ENCODE measurements at places on chromosomes 3 and 15.

DNA sequence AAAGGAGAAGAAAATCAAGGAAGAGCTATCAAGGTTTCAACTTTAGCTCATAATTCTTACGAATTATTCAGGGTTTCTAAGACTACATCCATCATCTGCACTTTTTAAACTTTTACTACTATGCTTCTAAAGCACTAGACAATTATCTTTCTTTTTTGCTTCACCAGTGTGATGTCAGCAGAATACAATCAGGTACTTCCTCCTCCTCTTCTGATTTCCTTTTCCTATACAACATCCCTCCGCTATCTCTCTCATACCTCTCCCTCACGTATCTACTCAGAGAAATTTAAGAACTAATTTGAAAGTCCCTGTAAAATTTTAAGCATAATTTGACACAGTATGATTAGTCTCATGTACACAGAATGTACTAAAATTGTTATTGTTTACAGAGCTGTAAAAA, 47.3 kb upstream of the USP50 start:
- no peak for DNase-seq

DNA sequence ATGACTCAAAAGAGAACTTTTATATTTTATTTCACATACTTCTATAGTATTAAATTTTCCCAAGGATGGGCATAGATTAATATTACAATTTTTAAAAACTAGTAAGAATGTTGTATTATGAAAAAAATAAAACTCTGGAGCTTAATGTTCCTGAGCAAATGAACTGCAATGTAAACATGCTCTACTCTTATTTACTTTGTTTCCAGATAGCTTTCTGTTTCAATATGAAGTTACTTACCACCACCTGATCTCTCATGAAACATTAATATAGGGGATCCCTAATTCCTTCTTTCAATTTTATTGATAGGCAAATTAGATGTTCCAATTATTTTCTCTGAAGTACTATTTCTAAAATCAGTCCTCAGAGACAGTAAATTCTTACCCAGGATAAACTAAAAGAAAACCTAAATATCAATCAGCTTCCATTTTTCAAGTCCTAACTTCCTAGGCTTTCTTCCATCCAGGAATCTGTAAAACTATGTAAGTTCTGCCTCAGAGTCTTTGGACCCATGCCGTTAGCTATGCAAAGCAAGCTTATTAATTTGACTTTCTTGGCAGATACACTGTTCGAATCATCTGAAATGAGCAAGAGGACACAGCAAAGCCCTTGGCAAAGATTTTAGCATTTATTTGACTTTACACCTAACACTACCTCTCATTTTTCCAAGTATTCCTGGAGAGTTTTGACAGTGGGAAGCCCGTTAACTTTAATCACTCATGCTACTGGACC, 93.2 kb downstream of the PLCH1 start:
- DNase-seq, result no peak

DNA sequence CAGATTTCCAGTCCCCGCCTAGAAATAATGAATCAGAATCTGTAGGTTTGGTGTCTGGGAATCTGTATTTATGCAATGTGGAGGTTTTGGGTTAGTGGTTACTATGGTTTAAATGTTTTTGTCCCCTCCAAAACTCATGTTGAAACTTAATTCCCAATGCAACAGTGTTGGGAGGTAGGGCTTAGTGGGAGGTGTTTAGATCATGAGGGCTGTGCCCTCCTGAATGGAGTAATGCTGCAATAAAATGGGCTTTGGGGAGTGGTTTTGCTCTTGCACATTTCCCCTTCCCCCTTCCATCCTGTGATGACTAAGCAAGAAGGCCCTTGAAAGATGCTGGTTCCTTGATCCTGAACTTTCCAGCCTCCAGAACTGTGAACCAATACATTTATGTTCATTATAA, 9.2 kb upstream of the RFC4 start:
- DNase-seq, result no peak

- DNase-seq, result peak; percentile 77
Measured at GRCh38 chr3:24773798-24774197, 279.1 kb upstream of the THRB start.

DNA sequence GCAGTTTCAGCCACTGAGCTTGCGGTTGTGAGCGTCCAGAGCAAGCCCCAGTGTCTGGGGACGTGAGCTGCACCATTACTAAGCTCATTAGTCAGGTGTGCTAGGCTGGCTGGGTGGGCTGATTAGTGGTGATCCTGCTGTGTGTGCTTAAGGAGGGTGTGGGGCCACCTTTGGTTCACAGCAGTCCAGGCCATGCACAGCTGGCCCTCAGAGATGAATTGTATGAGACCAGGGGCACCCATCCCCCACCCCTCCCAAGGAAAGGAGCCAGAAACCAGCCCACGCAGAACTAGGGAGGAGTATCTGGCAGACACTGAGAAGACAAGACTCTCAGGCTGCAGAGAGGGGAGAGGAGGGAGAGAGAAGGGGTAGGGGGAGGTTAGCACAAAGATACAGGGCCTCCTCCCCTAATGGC, 3.8 kb downstream of the TYRO3 start:
- no peak for DNase-seq

GRCh38 chr15:79442911-79443310, 10.8 kb downstream of the MINAR1 start:
- peak; percentile 27 for DNase-seq

GRCh38 chr3:134320749-134321148, 53.5 kb downstream of the AMOTL2 start:
- no peak for DNase-seq

GRCh38 chr3:10469441-10470119, 35.8 kb downstream of the ATP2B2 start:
- peak; percentile 31 for DNase-seq

GRCh38 chr3:141469720-141470119, 17.1 kb upstream of the RASA2 start:
- DNase-seq, result no peak

DNA sequence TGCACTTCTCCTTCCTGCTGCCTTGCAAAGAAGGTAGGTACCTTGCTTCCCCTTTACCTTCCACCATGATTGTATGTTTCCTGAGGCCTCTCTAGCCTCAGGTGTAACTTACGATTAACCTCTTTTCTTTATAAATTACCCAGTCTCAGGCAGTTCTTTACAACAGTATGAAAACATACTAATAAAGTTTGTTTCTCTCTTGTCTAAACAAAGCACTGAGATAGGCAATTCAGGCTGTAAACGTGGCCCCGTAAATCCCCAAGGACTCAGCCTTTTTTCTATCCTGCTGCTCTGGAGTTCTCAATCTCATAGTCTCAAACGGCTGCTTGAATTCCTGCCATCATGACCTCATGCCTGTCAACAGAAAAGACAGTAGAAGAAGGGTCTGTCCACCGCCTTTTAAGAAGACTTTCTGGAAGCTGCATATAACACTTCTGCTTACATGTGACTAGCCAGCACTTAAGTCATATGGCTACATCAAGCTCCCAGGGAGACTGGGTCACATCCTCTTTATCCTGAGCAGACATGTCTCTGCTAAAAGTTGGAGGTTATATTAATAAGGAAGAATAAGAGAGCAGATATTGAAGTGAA, 257.8 kb downstream of the EBLN2 start:
- no peak for DNase-seq

- DNase-seq, result no peak
Measured at GRCh38 chr15:71804226-71804625, 6.1 kb upstream of the NR2E3 start.

- DNase-seq, result no peak
Measured at GRCh38 chr15:67070150-67070549, 4.7 kb downstream of the SMAD3 start.

DNA sequence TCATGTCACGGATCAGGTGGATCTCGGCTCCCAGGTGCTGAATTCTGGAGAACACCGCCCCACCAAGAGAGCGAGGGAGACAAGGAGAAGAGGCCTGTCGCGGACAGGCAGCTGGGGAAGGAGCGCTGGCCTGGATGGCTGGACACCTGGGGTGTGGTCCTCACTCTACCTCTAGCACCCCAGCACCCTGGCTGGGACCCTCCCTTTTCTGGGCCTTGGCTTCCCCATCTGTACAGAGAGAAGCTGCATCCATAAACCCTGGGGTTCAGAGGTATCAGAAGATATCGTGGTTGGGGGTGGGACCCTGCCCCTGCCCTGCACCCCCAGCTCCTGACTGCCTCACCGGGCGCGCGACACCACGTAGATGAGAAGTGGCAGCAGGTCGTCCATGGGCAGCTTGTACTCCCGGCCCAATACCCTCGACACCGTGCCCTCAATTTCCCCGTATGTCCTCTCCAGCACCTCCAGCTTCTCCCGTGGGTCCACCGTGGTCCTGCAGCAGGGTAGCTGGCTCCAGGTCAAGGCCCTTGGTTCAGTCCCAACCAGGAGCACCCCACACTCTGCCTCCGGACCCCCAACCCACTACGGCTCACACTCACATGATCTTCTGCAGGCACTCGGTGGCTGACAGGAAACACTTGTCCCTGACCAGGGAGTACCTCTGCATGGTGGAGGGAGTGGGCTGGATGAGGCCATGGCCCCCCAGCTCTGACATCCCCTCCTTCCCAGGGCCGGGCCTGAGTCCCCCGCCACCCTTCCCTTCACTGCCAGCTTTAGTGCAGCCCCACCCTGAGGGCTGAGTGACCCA, 21.7 kb downstream of the ALS2CL start:
- peak; percentile 0 for DNase-seq

DNA sequence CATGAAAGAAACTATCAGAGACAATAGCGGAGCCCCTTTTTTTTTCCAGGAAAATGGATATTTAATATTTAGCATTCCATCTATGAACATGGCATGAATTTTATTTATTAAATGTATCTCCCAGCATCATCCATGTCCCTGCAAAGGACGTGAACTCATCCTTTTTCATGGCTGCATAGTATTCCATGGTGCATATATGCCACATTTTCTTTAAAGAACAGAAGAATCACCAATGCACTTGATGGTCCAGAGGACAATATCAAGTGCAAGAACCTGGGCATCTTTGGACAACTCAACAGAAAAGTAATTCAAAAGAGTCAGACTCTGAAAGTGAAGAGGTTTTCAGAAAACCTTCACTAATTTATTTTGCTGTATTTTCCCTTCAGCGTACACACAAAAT, 133.0 kb upstream of the SLC7A14 start:
- no peak for DNase-seq

DNA sequence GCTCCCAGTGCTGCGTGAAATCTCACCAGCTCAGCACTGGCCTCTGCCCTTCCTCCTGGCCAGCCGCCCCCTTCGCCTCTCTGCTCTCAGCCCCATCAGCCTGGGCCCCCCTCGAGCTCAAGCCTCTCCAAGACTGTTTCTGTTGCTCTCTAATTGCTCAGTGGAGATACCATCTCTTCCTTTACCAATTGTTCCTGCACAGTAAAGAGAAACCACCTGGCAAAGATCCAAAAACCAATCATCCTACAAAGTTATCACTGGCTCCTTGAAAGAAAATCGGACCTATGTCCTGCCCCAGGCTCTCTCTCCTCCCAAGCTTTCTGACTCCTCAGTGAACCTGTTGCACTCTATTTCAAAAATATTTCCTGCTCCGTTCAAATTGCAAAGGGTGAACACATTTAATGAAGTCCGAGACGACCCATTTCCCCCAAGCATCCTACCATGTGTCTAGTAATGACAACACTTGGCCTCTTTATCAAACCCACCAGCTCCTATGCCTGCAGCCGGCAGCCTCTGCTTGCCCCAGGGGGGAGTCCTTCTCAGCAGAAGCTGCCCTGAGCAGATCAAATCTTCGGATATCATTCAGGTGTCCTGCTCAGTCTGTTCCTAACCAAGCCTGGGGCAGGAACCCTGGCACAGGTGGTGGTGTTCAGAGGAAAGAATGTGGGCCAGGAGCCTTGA, 53.7 kb upstream of the FAM174B start:
- DNase-seq, result no peak

- no peak for DNase-seq
Measured at GRCh38 chr3:189703865-189704264, 72.7 kb downstream of the TP63 start.

- DNase-seq, result peak; percentile 27
Measured at GRCh38 chr3:17972959-17973906, 230.8 kb upstream of the TBC1D5 start.

- no peak for DNase-seq
Measured at GRCh38 chr3:15081960-15082664, 16.8 kb downstream of the RBSN start.

DNA sequence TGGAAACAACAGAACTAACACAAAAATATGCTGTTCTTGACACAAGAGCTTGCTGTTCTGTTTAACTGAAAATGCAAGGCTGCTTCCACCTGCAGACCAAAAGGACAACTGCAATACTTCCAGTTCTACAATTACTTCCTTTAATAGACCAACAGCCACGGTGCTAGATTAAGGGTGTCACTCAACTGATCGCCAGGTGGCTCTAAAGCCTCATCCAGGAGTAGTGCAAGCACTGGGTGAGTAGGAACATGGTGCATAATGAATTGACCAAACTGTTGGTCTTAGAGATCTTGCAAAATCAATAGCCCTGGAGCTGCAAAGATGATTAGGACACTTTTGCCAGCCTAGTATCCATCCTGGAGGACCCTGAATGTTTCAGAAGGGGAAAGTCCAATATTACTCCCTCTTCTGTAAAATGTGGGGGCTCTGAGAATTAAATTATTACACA, 3.6 kb upstream of the CLDN16 start:
- DNase-seq, result no peak

DNA sequence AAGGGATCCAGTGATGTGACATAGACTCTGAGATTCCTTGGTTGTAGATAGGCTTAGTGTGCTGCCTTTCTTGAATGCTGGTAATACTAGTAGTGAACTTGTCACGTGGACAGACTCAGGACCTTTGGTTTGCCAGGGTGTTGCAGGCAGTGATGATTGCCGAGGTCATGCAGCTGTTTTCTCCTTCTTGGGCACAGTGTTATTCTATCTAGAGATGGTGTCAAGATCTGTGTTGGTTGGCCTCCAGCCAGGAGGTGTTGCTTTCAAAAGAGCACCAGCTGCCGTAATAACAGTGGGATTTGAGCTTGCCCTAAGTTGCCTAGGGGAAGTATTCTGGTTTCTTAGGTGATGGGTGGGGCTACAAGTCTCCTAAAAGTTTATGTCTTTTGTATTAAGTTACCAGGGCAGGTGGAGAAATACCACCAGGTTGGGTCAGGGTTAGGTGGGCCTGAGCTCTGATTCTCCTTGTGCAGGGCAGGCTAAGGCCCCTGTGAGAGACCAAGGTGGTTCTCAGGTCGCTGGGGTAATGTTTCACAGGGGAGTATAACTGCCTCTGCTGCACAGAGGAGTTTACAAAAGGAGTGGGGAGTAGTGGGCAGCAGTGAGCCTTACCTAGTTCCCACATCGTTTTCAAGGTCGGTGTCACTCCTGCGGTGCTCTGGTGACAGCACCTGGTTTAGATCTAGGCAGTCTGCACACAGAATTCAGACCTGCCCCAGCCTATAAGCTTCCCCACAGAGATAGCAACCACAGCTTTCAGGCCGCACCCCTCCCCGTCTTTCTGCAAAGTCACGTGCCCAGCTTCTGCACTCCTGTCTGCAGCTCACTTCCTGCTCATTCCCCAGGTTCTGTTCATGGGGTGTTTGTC, 350.3 kb downstream of the DOCK3 start:
- no peak for DNase-seq

DNA sequence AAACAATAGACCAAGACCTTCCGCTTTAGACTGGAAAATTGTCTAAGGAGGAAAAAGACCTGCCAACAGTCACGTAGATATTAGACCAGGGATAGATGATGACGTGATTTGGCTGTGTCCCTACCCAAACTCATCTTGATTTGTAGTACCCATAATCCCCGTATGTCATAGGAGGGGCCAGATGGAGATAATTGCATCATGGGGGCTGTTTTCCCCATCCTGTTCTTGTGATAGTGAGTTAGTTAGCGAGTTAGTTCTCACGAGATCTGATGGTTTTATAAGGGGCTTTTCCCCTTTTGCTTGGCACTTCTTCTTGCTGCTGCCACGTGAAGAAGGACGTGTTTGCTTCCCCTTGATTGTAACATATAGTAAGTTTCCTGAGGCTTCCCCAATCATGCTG, 31.7 kb upstream of the SUCLG2 start:
- DNase-seq, result no peak

- no peak for DNase-seq
Measured at GRCh38 chr3:43620831-43621655, 768 bp downstream of the ANO10 start.
